IPS DF 6.9 (cell line): ENCODE measurements at places on chromosomes 6 and 20.
A peak's percentile ranks its signal among the peaks of the same experiment; 100 is the strongest.

DNA sequence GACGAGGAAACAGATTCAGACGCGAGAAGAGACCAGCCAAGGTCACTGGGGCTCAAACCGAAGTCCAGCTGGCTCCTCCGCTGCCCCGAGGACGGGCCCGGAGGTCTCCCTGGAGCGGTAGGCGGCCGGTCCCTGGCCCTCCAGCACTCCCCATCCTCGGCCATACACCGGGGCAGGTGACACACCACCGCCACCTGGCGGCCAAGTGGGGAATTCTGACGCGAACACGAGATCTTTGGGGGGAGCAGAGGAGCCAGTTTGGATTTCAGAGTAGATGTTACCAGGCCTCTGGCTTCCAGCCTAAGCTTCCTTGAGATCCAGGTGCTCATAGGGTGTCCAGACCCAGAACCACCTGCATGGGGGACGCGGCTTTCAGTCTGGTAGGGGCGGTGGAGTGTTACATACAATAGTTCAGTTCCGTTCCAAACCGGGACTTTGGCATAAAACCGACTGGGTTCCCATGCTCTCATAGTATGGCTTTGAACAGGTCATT, 16.1 kb downstream of the BPIFB1 start:
- peak; percentile 66 for DNase-seq

DNA sequence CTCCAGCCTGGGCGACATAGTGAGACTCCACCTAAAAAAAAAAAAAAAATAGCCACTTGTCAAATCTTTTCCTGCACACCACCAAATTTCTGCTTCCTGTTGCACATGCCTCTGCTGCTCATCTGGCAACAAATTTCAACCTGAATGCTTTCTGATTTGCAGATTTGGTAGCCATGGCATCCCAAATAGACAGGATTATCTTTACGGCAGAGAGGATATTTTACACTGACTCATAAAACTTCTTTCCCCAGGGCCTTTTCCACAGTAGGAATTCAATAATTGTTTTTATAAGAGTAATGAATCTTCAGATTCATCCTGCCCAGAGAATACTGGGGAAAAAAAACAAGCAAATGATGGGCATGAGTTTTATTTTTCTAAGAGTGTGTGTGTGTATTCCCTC, 264.6 kb downstream of the FRK start:
- DNase-seq, result no peak

DNA sequence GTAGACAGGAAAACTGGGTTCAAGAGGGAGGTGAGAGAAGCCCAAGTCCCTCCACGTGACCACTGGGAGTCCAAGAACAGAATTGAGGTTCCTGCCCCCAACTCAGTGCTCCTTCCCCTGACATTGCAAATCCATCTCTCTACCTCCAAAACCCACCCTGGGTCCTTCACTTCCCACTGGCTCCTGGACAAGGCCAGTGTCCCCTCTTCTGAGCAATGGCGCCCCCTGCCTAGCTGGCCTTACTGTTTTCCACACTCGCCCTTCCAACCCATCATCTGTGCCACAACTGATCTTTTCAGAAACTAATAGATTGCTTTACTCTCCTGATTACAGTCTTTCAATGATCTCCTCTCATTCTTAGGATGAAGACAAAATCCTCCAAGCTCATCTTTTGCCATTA, 200.3 kb downstream of the ANKRD60 start:
- DNase-seq, result no peak

DNA sequence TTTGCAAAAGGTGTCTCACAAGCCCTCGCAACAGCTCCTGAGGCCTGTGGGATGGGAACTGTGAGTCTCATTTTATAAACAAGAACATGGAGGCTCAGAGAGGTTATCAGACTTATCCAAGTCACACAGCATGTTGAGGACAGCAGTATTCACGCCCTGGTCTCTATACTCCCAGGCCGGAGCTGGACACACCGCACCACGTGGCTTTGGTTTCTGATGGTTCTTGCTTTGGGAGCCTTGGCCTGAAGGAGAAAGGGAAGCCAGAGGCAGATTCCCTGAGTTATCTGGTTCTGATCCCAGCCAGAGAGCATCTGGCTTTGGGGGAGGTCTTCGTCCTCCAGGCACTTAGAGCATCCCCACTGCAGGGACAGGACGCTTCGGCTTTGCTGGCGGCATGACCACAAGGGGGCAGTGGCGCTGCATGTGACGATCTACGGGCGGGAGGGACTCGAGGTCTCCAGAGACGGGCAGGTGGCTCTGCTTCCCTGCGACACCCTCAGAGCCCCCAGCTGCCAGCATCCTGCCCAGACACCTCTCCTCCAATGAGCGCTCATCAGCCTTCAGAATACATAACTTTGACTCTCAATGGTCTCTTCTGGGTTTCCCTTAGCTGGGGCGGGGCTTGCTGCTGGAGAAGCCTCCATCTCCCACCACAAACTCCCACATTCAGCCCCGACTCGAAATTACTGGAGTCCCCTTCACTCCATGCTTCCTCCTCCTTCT, 51.4 kb upstream of the SAYSD1 start:
- DNase-seq, result peak; percentile 80

DNA sequence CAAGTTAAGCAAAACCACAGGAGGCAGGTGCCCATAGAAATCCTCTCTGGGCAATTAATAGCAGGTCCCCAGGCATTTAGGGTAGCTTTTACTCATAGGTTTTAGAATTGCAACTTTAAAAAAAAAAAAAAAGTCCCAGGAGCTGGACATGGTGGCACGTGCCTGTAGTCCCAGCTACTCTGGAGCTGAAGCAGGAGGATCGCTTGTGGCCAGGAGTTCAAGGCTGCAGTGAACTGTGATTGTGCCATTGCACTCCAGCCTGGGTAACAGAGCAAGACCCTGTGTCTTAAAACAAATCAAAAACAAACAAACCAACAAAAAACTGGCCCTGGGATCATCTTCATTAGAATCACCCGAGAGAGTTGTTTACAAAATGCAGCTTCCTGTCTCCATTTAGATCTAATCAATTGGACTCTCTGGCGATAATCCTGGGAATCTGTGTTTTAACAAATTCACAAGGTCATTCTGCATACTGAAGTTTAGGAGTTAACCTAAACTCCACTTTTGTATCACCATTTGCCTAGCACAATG, 131.8 kb upstream of the AKAP12 start:
- DNase-seq, result no peak

- DNase-seq, result no peak
Observed at GRCh38 chr6:34341481-34341971, 50.9 kb downstream of the NUDT3 start.

- peak; percentile 11 for DNase-seq
Observed at GRCh38 chr20:35767683-35768481, 3.9 kb upstream of the PHF20 start.

DNA sequence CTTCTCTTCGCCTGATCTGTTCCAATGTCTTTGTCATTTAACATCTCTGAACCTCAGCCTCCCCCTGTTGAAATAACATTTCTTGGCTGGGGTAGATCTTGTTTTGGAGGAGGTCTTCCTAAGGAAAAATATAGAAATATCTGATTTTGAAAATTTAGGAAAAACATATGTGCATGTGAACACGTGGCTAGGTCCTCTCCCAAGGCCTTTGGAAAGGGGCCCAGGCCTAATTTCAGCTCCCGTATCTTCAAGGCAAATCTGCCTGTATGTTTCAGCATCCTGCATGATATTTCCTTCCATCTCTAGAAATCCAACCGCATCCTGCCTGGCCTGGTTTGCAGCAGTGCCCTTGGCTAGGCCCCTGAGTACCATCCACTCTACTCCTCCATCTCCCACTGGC, 261.2 kb downstream of the PHACTR1 start:
- no peak for DNase-seq

GRCh38 chr20:63664861-63665594, 6.9 kb downstream of the RTEL1 start:
- no peak for DNase-seq

DNA sequence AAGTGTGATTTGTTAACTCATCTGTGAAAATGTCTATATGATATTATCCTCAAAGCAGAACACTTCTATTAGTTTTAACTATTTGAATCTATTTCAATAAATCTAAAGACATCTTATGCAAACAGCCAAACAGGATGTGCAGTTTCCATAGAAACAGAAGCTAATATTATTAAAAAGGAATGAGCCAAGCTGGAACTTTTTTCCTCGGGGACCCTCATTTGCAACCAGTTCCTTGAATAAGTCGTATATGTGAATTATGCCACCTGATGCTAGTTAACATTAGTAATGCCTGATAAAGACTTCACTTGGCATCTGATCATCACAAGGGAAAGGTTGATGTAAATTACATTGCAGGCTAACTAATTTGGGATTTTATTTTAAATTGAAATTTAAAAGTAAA, 216.9 kb upstream of the SMLR1 start:
- DNase-seq, result no peak

DNA sequence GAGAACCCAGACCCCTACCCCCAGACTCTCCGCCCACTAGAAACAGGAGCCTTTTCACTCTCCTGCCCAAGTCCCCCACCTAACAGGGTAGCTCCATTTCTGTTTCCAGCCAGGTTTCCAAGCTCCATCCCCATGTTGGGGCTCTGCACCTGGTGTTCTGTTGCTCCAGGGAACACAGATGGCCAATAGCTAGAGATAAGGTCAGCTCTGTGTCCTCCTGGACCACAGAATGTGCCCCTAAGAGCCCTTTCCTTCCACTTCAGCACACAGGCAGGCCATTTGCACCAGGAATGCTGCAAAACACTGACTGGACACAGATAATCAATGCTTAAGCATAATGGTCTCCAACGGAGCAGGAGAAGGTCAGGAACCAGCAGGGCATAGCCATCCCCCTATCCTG, 159.4 kb downstream of the QRSL1 start:
- no peak for DNase-seq

- no peak for DNase-seq
Observed at GRCh38 chr20:2353231-2353630, 27.5 kb upstream of the TGM6 start.

GRCh38 chr6:144352331-144352730, 67.2 kb downstream of the UTRN start:
- no peak for DNase-seq

DNA sequence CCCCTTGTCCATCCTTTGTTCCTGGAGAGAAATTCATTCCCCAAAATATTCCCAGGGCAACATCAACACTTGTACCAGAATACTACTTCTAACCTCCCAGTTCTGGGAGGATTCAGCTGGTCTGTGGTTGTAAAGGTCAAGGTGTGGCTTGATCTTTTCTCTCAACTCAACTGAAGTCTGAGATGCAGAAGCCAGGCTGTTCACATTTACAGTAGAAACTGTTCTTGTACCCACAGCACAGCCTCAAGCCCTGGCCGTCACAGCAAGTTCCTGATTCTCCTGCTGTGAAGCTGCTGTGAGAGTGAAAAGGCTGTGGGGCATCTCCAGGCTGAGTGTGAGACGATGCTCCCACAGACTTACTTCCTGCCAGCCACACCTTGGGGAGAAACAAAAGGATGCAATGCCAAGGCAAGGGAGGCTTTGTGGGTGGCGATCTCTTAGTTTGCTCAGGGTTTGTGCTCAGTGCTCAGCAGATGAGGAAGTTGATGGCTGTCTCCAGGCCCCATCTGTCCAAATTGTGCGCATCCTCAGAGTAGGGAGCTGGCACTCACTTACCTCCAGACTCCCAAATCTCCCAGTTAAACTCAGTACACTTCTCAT, 143.9 kb upstream of the FOXA2 start:
- no peak for DNase-seq

- DNase-seq, result no peak
Observed at GRCh38 chr6:68094070-68094469, 541.0 kb upstream of the ADGRB3 start.

DNA sequence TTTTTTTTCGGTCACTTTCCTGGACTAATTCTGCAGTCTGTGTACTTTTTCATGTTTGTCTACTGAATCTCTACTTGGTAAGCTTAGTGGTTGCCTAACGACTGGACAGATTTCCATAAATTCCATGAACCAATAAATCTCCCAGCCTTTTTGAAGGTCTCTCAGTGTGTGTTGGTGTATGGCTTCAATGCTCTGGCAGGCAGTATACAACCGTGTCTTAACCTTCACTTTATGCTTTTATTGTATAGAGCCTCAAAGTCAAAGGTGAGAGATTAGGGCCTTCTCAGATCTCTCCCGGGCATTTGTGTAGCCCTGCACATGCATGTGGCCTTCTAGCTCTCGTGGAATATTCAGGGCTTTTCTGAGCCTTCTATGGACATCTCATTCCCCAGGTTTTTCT, 14.3 kb upstream of the CMTR1 start:
- no peak for DNase-seq

GRCh38 chr20:25058051-25058846, at the start of gene ACSS1:
Gene ACSS1, minus strand, starts transcription at chr20:25058139. Its CDS starts 37 bp downstream, at chr20:25058102.
- no peak for DNase-seq

DNA sequence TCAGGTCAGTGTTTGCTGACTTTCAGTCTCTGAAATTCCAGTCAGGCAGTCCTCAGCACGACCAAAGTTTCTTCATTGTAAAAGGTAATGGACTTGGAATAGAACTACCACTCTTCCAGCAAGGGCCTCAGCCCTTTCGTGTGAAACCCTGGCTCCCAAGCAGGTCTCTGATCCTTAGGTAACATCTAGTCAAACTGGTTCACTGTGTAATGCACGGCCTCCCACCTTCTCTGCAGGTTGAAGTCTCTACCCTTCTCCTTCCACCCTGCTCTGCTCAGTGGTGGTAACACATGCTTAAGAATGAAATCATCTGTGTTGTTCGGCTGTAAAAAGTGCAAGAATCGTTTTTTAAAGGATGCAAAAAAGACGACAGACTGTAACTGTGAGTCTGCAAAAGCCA, 287.2 kb upstream of the POU3F2 start:
- no peak for DNase-seq

DNA sequence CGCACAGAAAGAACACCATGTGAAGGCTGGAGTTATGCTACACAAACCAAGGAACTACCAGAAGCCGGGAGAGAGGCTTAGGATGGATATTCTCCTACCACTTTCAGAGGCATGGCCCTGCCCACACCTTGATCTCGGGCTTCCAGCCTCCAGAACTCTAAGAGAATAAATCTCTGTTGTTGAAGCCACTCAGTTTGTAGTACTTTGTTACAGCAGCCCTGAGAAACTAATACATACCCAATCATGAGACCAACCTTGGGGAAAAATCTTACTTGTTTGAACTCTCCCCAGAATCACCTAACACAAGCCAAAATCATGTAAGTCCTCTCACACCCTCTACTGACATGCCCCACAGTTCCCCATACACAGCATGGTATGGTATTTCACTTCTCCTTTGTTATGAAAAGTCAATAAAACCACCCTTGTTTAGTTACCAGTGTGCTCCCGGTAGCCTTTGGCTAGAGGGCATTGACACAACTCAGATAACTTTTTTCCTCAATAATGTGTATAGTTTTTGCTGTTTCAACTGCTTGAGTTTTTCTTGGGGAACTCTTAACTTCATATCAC, 40.7 kb upstream of the SLC2A12 start:
- no peak for DNase-seq

DNA sequence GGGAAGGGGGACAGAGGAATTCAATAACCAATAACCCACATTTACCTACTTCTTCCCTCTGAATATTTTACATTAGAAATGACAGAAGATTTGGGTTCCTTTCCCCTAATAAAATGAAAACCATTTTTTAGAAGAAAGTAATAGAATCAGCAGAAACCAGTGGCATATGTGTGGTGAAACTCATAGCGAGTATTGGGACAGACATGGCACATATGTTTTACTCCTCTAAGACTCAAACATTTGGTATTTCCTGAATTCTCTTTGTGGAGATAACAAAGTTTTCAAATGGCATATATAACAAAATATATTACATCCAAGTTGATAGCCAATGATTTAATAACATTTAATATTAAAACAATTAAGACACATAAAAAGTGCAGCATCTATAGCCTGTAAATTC, 12.9 kb upstream of the BEND3 start:
- no peak for DNase-seq

GRCh38 chr6:26260725-26261490, 104.1 kb upstream of the BTN3A2 start:
- no peak for DNase-seq

GRCh38 chr6:42197555-42198362, 3.0 kb upstream of the GUCA1B start:
- DNase-seq, result no peak
